ENCODE measurements at places on chromosomes 3 and 15. TPM values are rescaled to one million over a fixed set of nuclear protein-coding genes. Genes with fewer than 3 reads are reported as not detected.
A peak's percentile ranks its signal among the peaks of the same experiment; 100 is the strongest.

RTP3 gene
- not detected for total RNA-seq

DNA sequence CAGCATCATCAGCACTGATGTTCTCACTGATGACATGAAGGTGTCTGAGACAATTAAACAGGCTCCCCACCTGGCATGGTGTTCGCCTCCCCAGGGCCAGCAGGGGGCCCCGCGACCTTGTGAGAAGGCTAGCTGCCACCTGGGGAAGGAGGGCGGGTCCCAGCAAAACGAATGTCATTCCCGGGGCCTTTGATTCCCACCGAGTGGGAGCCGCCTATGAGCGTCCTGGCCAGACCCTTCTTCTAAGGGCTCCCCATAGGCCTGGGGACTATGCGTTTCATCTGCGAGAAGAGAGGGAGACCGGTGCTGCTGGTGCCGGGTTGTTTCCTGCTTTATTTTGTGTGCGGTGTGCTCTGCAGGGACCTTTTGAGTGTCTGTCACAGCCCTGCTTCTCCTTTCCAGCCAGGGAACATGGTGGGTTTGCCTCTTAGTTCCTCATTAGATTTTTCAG is 20.5 kb upstream of the MINDY4B start:
- no peak overlapping the region for H3K27ac ChIP-seq
- H3K36me3 ChIP-seq, result no peaks in the 10 kb centered on the region
- no peak overlapping the region for H3K4me3 ChIP-seq
- peak; percentile 49 for DNase-seq

DNA sequence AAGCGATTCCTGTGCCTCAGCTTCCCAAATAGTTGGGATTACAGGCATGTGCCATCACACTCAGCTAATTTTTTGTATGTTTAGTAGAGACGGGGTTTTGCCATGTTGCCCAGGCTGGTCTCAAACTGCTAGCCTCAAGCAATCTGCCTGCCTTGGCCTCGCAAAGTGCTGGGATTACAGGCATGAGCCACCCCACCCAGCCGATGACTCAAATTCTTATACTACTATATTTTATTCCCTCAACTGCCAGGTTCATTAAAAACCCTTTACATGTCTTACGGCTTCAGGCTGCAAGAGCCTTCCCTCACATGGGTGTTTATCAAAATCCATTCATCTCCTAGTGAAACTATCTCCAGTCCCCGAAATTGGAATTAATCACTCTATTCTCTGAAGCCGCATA is 63.4 kb downstream of the CBLB start:
- H3K27me3 ChIP-seq, result no peaks in the 10 kb centered on the region
- H3K4me3 ChIP-seq, result no peak overlapping the region
- H3K4me1 ChIP-seq, result peaks cover 22% of the 10 kb centered on the region
- no peak overlapping the region for H3K27ac ChIP-seq
- no peaks in the 10 kb centered on the region for H3K36me3 ChIP-seq

GRCh38 chr3:38083871-38084333 is 44.9 kb downstream of the DLEC1 start:
- no peaks in the 10 kb centered on the region for H3K36me3 ChIP-seq
- H3K4me1 ChIP-seq, result no peaks in the 10 kb centered on the region
- no peaks in the 10 kb centered on the region for H3K27me3 ChIP-seq
- no peak for DNase-seq
- H3K27ac ChIP-seq, result no peak overlapping the region
- no peak overlapping the region for H3K4me3 ChIP-seq

PRKCI gene
- 13.5 TPM for total RNA-seq

SERPINI2 gene
- total RNA-seq, result 221 TPM

- H3K4me3 ChIP-seq, result no peak overlapping the region
- H3K4me1 ChIP-seq, result no peaks in the 10 kb centered on the region
- no peak for DNase-seq
- H3K36me3 ChIP-seq, result no peaks in the 10 kb centered on the region
- H3K27ac ChIP-seq, result no peak overlapping the region
These were observed 27.2 kb upstream of the GBE1 start for GRCh38 chr3:81788610-81789009.

DNA sequence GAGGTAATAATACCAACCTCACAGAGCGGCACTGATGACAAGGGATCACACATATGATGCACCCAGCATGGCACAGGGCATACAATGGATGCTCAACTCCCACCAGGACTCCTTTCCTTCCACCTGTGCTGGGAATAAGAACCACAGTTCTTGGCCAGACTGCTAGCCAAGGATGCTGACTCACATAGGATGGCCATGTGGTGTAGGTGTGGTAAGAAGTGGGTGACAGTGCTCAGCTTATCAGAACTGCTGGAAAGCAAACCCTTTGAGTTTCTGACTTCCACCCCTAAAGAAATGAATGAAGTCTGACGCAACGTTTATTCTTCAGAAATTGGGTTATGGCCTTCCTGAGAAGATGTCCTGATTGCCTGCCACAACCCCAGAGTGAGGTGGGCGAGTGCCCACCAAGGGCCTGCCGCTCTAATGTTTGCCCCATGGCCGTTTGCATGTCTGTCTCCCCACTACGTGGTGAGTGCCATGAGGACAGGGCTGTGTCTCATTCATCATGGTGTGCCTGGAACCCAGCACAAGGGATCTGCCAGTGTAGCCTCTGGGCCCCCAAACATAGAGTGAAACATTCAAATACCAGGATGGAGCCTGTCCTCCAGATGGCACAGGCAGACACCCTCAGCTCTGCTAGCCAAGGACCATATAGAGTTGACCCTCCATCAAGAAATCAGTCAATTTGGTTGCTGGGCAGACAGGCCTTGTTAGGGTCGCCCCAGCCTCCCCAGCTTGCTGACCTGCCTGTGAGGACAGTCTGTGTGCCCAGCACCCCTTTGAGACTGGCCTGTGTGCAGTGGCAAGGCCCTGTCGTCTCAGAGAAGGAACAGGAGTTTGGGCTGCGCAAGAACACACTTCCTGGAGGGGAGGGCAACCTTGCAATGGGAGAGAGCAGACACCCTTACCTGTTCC is 57.6 kb upstream of the SLCO2A1 start:
- H3K27me3 ChIP-seq, result no peaks in the 10 kb centered on the region
- H3K4me3 ChIP-seq, result no peak overlapping the region
- H3K36me3 ChIP-seq, result no peaks in the 10 kb centered on the region
- H3K4me1 ChIP-seq, result no peaks in the 10 kb centered on the region

GRCh38 chr3:178628037-178628436 is 91.8 kb downstream of the KCNMB2 start:
- no peaks in the 10 kb centered on the region for H3K27me3 ChIP-seq
- no peaks in the 10 kb centered on the region for H3K4me1 ChIP-seq
- DNase-seq, result no peak
- H3K36me3 ChIP-seq, result no peaks in the 10 kb centered on the region
- H3K27ac ChIP-seq, result no peak overlapping the region
- H3K4me3 ChIP-seq, result no peak overlapping the region

ROBO1 gene
- total RNA-seq, result 9.9 TPM

- no peaks in the 10 kb centered on the region for H3K27me3 ChIP-seq
- H3K4me1 ChIP-seq, result peaks cover 29% of the 10 kb centered on the region
- no peak overlapping the region for H3K27ac ChIP-seq
These were observed 4.8 kb downstream of the SECISBP2L start for GRCh38 chr15:49041426-49041825.

GRCh38 chr3:100912571-100912970 is 80.7 kb downstream of the ABI3BP start:
- no peak overlapping the region for H3K4me3 ChIP-seq
- no peak for DNase-seq
- no peaks in the 10 kb centered on the region for H3K36me3 ChIP-seq
- H3K27ac ChIP-seq, result no peak overlapping the region

GPR156 gene
- total RNA-seq, result not detected

DNA sequence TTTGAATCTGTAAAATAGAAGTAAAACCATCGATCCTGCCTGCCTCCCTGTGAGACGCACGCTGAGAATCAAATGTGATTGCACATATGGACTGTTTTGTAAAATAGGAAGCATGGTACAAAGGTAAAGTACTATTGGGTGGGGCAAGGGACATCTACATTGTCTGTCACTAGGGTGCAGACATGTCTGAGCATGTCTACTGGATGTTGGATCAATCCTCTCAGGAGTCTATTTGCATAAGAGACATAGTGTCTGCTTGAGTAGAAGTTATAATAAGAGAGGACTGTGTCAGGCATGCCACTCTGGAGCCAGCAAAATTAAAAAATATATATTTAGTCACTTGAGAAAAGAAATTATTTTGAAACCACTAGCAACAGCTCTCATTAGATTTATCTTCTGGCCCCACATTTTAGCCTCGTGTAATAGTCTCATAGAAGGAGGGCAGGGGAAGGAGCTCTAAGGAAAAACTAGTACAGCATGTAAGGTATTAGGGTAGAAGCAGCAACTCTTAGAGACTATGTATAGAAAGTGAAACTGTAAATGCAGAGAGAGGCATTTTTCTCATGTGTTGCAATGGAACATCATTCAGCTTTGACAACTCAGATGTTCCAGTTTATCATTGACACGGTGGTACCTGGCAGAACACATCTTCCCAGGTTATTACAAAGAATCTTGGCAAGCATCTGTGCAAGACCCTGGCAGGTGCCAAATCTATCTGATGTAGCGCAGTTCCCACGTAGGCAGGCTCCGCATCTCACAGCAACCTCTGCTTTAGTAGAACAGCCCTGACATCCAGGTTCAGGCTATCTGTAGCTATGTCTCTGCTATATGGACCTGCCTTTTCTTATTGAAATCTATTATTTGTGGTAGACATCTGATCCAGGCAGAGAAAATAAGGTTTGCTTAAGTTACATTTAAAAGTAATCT is 85.2 kb upstream of the CHL1 start:
- no peak overlapping the region for H3K27ac ChIP-seq
- H3K4me1 ChIP-seq, result no peaks in the 10 kb centered on the region
- H3K4me3 ChIP-seq, result no peak overlapping the region

DNA sequence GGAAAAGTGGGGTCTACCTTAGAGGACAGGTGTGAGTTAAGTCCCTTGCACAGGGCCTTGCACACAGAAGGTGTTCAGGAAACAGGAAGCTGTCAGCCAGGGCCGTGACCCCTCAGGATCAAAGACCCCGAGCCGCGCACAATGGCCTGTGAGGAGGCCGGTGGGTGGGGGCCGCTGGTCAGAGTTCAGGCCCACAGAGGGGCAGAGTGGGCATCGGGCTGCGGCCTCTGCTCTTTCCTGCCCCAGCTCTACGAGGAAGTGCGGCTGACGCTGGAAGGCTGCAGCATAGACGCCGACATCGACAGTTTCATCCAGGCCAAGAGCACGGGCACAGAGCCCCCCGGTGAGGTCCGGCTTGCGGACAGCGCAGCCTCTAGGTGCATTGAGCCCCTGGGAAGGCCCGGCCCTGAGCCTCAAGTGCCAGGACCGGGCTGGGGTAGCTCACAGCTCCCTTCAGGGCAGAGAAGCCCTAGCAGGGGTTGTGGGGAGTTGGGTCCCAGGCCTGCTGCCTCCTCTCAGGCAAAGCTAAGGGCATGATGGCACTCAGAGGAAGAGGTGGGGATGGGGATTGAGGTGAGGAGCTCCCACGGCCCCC is 37.2 kb downstream of the PSTPIP1 start:
- DNase-seq, result peak; percentile 1
- no peaks in the 10 kb centered on the region for H3K36me3 ChIP-seq
- H3K27me3 ChIP-seq, result no peaks in the 10 kb centered on the region
- H3K27ac ChIP-seq, result no peak overlapping the region
- H3K4me3 ChIP-seq, result no peak overlapping the region

RTP1 gene
- total RNA-seq, result not detected

GRCh38 chr3:116808725-116809124 is 99.1 kb downstream of the TUSC7 start:
- no peaks in the 10 kb centered on the region for H3K4me1 ChIP-seq
- no peak overlapping the region for H3K4me3 ChIP-seq
- DNase-seq, result no peak

TRH gene
- not detected for total RNA-seq

PCNP gene
- 76.3 TPM for total RNA-seq

ATP10A gene
- total RNA-seq, result 2.0 TPM

LTF gene
- 8.8 TPM for total RNA-seq

IMPG2 gene
- total RNA-seq, result 0.26 TPM

DNA sequence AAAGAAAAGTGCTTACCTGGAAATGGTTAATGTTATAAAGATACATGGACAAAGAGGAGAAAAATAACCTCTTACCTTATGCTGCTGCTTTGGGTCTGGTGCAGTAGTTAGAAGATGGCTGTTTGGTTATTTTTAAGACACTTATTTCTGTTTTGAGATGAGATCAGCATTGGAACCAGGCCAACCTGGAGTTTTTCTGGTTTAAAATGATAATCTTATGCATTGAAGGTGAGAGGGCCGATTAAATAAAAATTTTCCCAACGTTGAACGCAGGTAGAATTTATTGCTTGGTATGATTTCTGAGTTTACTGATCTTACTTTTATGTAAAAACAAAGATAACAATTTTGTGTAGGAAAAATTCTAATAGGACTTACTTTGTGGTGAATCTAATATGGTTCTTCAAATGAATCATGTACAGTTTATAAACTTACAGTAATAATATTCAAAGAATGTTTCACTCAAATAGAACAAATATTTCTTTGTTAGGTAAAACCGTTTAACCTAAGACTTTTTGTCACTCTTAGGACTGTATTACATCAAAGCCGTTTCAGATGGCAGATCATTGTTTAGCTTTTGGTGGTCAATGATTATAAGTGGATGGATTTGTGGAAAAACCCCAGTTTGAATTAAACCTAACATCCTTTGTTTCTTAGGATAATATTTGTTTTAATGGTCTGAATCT is 14.9 kb downstream of the UBE2E2 start:
- no peak for DNase-seq
- no peak overlapping the region for H3K4me3 ChIP-seq
- no peaks in the 10 kb centered on the region for H3K27me3 ChIP-seq
- H3K4me1 ChIP-seq, result peaks cover 8% of the 10 kb centered on the region
- no peaks in the 10 kb centered on the region for H3K36me3 ChIP-seq
- H3K27ac ChIP-seq, result no peak overlapping the region

- no peaks in the 10 kb centered on the region for H3K36me3 ChIP-seq
- H3K4me1 ChIP-seq, result no peaks in the 10 kb centered on the region
- no peak overlapping the region for H3K4me3 ChIP-seq
- H3K27ac ChIP-seq, result no peak overlapping the region
- no peak for DNase-seq
These were observed 71.6 kb downstream of the RASGRF1 start for GRCh38 chr15:79018960-79019359.

LSAMP gene
- total RNA-seq, result 2.1 TPM

GPR149 gene
- total RNA-seq, result not detected

- H3K4me1 ChIP-seq, result peaks cover 44% of the 10 kb centered on the region
- no peaks in the 10 kb centered on the region for H3K27me3 ChIP-seq
- H3K27ac ChIP-seq, result no peak overlapping the region
- no peak overlapping the region for H3K4me3 ChIP-seq
These were observed 3.9 kb upstream of the SRP14 start for GRCh38 chr15:40042791-40043320.

GRCh38 chr3:69445024-69445423 is 59.1 kb upstream of the FRMD4B start:
- H3K27me3 ChIP-seq, result no peaks in the 10 kb centered on the region
- no peaks in the 10 kb centered on the region for H3K36me3 ChIP-seq
- DNase-seq, result no peak
- H3K4me1 ChIP-seq, result no peaks in the 10 kb centered on the region

CPB1 gene
- 8,425 TPM for total RNA-seq

CYP1A2 gene
- not detected for total RNA-seq

- H3K36me3 ChIP-seq, result peaks cover 60% of the 10 kb centered on the region
- peaks cover 41% of the 10 kb centered on the region for H3K4me1 ChIP-seq
- H3K27ac ChIP-seq, result no peak overlapping the region
- H3K27me3 ChIP-seq, result no peaks in the 10 kb centered on the region
- no peak overlapping the region for H3K4me3 ChIP-seq
- DNase-seq, result no peak
These were observed 15.3 kb downstream of the SEC61A1 start for GRCh38 chr3:128067489-128067888.

GRCh38 chr3:38574411-38575278 is 74.8 kb downstream of the SCN5A start:
- H3K27ac ChIP-seq, result no peak overlapping the region
- no peak for DNase-seq
- no peaks in the 10 kb centered on the region for H3K36me3 ChIP-seq
- no peaks in the 10 kb centered on the region for H3K27me3 ChIP-seq

HYAL3 gene
- 2.3 TPM for total RNA-seq
